NCI-H2029 (cell line): ENCODE measurements at places on chromosomes 1 and 21.

DNA sequence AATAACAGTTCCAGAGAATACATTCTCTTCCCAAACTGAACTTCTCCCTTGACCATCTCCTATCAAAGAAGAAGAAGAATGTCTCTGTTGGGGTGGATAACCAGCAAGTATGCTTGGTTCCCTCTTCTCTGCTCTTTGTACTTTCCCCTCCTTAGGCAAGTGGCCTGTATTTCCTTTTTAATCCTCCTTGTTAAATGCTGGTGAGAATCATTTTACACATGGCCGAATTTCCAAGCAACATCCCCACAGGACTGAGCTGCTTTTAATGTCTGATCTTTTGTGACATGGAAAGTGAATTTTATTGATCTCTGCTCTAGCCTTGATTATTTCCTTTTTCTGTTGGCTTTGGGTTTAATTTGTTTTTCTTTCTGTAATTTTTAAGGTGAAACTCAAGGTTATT is 336.7 kb downstream of the DUSP10 start:
- no peak for DNase-seq

GRCh38 chr21:32182449-32182848 is 96.4 kb downstream of the MIS18A start:
- no peak for DNase-seq

DNA sequence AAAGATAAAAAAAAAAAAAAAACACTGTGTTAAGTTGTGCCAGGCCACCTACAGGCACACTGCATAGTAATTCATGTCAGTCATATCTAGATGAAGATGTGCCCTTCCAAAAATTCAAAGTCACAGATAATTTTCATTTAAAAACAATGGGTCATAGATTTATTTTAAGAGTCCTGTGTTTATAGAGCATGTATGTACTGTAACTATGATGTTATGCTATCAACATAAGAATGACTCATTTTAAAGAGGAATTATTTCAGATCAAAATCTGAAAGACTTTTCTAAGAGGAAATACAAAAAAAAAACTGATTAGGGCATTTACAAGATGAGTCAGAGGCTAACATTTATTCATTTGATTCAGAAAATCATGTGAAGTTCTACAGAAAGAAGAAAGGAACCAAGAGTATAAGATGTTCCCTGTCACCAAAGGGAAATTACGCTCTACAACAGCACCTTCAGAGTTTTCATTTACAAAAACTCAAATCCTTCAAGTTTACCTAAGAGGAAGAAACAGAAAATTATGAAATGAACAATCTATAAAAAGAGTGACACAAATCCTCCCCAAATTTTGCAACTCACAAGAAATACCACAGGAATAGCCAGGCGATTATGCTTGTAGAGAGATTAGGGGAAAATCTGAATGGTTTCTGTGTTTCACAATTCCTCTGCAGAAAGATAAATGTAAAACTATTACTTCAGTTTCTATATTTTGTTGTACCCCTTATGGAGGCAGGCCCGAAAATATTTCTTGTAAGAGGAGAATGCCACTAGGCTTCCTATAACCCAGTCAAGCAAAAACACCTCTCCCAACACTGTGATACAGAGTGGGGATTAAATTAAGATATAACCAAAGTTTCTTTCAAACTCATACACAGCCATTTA is 13.8 kb downstream of the TP53BP2 start:
- no peak for DNase-seq

GRCh38 chr1:215970406-215970805 is 403.3 kb downstream of the KCTD3 start:
- DNase-seq = no peak

GRCh38 chr1:27142464-27142863 is 12.5 kb downstream of the SLC9A1 start:
- DNase-seq = no peak

DNA sequence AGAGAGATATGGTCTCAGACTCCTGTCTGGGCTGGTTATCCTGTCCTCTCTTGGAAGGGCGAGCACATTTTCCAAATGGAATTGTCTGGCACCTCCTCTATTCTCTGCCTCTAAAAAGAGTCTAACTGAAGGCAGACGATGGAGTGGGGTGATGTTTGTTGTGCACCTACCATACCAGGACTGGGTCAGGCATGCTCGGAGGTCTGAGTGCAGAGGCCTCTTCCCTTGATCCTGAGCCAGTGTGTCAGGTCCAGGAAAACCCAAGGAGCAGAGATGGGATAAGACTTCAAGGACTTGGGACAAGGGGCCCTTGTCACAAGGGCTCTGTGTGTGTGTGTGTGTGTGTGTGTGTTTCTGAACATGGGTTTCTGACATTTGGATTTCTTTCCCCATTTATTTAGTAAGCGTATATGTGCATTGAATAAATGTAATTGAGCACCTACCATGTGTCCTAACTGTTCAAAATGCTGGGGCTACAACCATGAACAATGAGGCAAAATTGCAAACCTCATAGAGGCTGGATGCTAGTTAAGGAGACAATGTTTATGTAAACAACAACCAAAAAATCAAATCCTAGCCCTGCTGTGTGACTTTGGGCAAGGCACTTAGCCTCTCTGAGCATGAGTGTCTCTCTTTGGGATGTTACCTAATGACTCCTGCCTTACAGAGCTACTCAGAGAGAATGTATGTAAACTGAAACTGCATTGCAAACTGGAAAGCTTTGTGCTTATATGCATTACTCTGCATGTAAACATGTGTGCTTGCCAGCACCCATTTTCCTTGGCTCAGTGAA is 276.3 kb downstream of the FOXD2 start:
- peak; percentile 52 for DNase-seq

DNA sequence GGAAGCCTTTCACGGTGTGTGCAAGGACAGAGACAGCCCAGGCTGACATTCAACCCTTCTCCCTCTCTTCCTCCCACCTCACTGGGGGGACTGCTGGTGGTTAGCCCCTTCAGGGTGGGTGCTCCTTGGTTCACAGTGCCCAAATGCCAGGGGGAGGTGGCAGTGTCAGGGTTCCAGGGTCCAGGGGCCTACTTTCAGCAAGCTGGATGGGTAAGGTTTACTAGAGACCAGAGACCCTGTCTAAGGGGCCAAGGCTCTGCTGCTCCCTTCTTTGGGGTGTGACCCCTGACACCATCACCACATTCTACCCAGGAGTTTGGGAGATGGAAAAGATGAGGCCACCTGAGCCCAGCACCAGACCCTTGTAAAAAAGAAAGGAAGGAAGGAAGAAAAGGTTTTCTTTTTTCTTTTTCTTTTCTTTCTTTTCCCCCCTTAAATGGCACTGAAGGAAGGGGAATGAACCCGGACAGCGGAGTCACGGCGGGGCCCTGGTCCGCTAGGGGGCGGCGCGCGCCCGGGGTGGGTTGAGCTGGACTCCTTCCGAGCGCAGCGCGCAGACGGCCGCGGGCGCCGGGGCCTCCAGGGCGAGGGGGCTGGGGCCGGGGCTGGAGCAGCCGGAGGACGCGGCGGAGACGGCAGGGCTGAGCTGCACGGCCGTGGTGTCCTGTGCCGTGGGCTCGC is 18.8 kb downstream of the KNCN start:
- DNase-seq = peak; percentile 52

DNA sequence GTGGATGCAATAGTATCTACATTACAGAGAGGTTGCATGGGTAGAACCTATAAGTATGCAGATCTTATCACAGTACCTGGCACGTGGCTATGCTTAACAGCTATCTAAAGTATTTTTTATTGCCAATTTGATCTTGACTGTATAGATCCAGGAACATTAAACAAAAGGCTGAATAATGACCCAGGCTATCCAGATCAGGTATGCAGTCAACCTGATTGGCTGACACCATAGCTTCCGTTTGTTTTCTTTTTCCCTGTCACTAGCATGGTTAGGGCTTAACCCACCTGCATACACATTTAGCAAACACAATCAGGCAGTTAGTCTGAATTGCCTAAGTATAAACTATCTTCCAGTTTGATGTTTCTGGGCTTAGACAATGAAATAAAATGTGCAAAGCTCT is 264.9 kb upstream of the PLXNA2 start:
- no peak for DNase-seq
